GM13976 (cell line): ENCODE measurements at places on chromosomes 5 and 9.

DNA sequence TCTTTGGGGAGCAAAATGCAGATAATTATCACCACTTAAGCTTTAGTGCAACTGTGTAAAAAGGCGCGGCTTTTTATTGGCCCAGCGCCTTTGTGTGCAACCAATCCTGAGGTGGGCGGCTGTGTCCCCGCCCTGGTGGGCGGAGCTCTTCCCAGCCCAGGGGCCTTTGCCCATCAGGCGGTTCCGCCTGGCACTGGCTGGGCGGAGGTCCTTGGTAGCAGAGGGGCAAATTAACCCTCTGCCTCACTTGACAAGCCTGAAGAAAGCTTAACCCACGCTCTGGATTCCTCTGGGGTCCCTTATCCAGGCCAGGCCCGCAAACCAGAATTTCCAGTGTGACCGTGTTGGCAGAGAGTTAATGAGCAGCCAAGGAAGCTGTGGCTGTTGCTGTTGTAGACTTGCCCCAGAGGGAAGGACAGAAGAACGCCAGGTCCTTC lies 12.8 kb upstream of the NIPAL4 start:
- no peak for DNase-seq

DNA sequence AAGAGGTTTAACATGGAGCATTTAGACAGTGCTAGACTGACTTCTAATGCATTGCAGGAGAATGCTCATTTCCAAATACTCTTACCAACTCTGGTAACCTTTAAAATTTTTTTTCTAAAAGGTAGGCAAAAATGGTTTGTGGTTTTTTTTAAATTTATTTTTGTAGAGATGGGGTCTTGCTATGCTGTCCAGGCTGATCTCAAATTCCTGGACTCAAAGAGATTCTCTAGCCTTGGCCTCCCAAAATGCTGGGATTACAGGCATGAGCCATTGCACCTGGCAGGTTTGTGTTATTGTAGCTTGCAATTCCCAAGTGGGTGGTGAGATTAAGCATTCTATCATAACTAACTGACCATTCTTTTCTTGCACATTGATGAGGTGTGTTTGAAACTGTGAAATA lies 43.0 kb upstream of the TBC1D2 start:
- no peak for DNase-seq

DNA sequence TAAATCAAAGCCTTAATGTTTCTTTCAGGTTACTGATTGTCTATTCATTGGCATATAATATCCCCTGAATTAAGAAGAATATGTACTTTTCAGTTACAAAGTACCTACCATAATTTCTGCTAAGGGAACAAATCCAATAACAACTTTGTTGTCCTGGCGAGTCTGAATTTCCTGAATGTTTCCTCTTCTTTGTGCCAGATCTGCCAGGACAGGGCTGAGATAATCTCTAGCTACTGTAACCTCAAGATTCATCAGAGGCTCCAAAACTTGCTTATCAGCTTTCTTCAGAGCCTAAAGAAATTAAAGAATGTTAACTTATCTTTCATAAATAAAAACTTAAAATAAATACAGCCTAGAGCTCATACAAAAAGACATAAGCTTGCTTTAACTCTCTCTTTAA lies 37.2 kb downstream of the HEXB start:
- DNase-seq = no peak

DNA sequence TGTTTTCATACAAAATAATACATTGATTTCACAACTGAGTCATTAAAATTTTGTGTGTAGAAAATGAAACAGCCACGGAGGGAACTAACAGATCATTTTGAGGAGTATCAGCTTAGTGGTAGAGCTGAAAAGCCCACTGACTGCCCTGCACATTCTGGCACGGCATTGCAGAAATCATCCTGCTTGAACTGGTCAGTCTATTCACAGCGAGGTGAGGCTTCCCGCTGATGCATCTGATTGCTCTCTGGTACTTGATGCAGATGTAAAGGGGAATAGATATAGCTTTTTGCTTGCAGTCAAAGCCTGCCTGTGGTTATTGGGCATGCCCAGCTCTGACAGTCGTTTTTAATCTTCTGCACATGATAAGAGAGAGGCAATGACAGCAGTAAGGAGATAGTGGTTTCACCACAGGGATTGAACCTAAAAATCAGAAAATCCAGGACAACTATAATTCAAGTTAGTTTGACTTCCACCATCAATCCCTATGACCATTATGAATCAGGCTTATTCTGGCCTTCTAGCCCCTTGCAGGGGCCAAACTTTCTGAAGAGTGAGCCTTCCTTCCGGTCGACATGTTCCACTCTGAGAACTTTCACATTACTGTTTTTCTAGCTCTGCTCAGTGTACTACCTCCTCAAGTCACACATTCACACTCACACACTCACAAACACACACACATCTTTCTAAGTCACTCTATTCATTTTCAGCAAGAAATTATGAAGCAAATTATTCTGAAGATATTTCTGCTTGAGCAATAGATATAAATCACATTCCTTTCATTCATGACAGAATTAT lies 782.8 kb upstream of the NUDT12 start:
- DNase-seq = no peak

DNA sequence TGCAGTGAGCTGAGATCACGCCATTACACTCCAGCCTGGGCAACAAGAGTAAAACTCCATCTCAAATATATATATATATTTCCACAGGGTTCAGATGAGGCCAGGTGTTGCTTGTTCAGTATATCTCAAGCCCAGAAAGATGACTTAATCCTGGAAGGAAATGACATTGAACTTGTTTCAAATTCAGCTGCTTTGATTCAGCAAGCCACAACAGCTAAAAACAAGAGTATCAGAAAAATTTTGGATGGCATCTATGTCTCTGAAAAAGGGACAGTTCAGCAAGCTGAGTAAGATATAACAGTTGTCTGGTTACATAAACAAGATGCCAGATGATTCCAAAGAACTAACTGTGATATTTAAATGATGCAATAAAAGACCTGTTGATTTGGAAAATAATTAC lies 352.0 kb downstream of the KCTD16 start:
- DNase-seq = no peak

DNA sequence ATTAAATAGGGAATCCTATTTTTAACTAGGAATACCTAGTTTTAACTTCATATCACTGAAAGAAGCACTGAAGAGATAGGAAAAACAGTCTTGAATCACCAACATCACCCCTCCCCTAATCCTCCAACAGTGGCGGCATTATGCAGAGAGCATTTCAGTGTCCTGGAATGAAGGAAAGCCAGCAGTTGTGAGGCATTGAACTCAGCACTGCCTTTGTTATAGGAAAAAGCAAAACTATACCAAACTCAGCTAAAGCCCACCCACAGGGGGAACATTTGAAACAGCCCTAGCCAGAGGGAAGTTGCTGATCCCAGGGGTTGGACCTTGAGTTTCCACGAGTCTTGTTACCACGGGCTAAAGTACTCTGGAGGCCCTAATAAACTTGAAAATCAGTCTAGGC lies 310.6 kb upstream of the EDIL3 start:
- DNase-seq = no peak

- no peak for DNase-seq
Observed at GRCh38 chr9:89357331-89358197, 39.3 kb downstream of the SECISBP2 start.

DNA sequence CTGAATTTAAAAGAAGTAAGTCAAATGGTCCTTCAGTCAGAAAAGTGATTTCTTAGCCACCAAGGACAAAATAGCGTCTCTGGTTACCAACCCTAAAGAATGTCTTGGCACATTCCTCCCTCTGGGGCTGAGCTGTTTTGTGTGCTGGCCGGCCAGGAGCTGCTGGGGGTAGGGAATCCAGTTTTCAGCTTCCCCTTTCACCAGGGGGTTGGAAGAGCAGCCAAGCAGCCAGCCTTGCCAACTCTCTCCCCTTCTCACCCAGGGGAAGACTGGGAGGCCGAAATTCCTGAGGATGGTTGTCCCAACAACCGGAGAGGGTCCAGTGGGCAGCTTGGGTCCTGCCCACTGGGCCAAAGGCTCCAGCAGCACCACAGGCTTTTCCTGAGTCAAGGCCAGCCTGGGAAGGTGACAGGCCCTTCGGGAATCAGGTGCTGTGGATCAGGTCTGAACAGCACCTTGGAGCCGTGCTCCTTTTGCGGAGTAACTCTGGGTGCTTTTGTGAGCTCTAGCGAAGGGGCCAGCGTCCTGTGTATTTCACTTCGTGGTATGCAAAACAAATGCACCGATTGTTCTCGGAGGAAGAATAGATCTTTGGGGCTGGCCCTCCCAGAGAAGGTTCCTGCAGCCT lies 4.2 kb downstream of the WWC1 start:
- DNase-seq = no peak

GRCh38 chr9:20538956-20539355 lies 83.3 kb downstream of the MLLT3 start:
- no peak for DNase-seq

- no peak for DNase-seq
Observed at GRCh38 chr9:134590240-134591081, 51.1 kb upstream of the COL5A1 start.

- no peak for DNase-seq
Observed at GRCh38 chr9:128390813-128391711, 19.9 kb downstream of the URM1 start.

DNA sequence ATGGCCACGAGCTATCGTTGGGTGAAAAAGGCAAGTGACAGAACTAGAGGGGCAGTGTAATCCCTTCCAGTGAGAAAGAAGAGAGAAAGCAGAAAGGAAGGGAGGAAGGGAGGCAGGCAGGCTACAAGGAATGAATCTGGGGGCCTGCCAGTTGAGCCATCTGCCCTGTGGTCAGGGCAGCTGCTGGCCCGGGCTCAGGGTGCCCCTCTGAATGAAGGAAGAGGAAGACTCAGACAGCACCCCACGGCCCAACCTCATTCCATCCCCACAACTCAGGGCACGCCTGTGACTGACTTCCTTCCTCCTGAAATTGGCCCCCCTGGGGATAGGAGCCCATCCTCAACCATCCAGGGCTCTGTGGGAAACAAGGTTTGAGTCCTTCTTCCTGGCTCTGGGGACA lies 20.3 kb upstream of the FLT4 start:
- DNase-seq = no peak

GRCh38 chr5:62312674-62313073 lies 6.7 kb downstream of the KIF2A start:
- no peak for DNase-seq
